ENCODE measurements at places on chromosomes 7 and 10. TPM values are rescaled to one million over a fixed set of nuclear protein-coding genes. Genes with fewer than 3 reads are reported as not detected.

CDHR1 gene
- not detected for total RNA-seq

- no peak for DNase-seq
These were observed 1454.1 kb downstream of the GATA3 start for GRCh38 chr10:9508606-9509005.

ATRNL1 gene
- 19.0 TPM for total RNA-seq

GRCh38 chr7:47481541-47482012 is 100.3 kb downstream of the TNS3 start:
- no peak for DNase-seq

GRCh38 chr7:111392294-111392693 is 170.0 kb downstream of the IMMP2L start:
- no peak for DNase-seq

SP8 gene
- total RNA-seq: not detected

ATP5F1C gene
- 218 TPM for total RNA-seq

DNA sequence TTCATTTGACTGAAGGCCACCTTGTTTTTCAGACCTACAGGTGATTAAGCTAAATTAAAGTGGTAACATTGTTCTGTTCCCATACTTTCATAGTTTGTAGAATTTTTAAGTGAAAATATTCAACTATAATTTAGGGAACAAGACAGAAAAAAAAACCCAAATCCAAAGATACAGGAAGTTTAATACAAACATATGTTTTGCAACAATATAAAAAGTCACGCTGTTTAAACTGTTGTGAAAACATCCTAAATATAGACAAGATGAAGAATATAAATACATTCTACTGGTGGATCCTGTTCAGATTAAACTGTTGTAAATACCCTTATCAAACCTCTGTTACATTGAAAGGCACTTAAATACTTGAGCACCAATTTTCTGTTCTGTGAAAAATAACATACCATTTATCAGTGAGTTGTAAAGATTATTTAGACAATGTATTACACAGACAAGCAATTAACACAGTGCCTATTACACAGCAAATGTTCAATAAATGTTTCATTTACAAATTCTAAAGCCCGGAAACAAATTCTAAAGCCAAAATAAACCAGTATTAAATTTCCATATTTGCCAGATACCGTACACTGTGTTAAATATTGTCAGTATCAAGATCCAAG is 14.2 kb downstream of the ASZ1 start:
- no peak for DNase-seq

DNA sequence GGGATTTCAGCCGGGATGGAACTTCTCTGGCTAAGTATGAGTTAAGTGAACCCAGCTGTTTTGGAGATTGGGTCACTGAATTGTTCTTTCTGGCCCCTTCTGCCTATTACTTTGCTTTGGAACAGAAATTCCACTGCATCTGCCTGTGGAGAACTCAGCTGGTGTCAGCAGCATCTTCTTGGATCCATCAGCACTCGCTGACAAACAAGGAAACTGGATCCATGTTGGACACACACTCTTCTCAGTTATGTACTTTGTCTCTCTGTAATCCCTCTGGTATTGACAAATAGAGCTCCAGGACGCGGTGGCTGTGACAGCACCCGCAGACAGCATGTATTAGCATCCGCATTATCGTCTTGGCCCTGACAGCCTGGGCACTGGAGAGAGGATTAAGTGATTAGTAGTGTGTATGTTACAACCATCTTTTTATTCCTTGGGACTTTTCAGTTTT is 73.0 kb upstream of the BMPER start:
- DNase-seq: no peak

DNA sequence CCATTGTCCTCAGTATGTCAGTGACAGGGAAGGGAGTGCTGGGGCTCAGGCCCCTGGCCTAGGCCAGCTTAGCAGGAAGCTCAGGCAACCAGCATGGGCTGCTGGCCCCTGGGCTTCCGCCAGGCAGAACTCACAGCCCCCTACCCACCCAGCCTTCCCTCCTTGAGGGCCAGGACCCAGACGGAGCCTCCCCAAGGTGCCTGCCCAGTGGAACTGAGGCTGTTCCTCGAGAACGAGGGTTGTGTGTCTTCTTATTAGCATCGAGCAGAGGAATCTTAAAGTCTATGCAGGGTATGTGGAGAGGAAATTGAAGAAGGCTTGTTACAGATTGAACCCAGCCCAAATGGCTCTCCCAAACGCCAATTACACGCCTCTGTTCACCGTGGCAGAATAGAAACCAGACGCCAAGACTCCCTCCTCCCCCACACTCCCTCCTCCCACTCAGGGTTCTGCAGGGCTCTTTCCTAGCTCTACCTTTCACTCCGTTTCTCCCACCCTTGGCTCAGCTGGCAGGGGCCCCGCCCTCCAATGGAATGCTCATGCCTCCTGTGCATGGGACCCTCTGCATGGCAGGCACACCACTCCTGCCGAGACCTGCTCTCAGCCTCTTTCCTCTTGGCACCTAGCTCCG is 134.4 kb downstream of the ZMIZ1 start:
- DNase-seq: no peak

HACD1 gene
- 17.4 TPM for total RNA-seq

GRCh38 chr7:30430276-30430675 is 48.3 kb downstream of the NOD1 start:
- no peak for DNase-seq

IGF2BP3 gene
- 0.82 TPM for total RNA-seq

DNA sequence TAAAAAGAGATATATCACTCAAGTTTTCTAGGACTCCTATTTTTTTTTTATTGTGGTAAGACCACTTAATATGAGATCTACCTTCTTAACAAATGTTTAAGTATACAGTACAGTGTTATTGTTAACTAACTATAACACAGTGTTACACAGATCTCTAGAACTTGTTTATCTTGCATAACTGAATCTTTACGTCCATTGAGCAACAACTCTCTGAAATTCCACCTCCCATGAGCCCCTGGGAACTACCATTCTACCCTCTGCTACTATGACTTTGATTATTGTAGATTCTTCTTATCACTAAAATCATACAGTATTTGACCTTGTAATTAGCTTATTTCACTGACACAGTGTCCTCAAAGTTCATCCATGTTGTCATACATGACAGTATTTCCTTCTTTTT is 22.5 kb upstream of the REEP3 start:
- DNase-seq: no peak

DNA sequence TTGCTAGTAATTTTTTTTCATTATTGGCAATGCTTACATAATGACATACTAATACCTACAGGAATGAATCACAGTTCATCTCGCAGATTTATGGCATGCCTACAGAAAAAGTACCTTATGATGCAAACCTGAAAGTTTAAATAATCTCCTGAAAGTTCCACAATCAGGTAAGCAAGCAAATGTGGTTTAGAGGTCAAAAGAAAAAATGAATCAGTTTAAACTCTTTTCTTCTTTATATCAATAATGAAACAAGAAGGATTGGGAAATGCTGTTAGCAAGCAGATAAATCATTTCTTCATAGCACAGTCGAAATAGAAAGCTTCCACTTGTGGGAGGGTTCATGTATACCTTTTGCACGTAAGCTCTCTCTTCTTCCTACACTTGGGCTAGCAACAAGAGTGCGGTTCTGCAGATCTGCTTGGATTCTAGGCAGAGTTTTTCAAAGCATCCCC is 53.7 kb upstream of the MTPN start:
- no peak for DNase-seq

MUC3A gene
- total RNA-seq: 0.36 TPM

DNA sequence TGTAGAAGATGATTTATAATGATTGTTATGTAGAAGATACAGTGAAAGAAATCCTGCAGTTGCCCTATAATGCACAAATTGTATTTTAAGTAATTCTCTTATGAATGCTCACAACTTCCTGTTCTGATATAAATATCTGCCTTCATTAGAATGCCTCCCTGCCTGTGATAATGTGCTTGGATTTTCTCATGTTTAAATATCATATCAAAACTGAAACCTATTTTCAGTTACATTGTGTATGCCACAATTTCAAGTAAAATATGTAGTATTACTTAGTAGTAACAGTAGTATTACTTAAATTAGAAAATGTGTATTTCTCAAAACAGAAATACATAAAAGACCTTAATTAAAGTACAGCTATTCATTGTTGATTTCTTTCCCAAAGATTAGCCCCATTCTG is 41.1 kb upstream of the TFEC start:
- DNase-seq: no peak

AP5Z1 gene
- 24.9 TPM for total RNA-seq

MINDY3 gene
- 19.6 TPM for total RNA-seq

DNA sequence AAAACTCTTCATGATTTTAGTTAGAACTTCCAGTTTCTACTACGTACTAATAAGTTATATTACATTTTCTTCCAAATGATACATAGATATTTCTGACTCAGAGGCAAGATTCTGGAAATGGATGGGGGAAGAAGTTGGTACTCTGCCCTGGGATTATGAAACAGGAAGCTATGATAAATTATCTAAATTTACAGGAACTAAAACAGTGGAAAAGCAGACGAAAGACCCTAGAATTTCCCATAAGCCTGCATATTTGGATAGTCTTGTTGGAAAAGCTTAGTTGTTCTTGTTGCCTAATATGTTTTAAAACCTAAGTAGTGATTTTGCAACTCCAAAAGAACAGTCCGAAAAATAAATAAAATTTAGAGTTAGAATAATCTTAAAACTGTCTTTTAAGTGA is 21.8 kb downstream of the CFAP69 start:
- no peak for DNase-seq

- DNase-seq: no peak
These were observed 18.4 kb upstream of the MACROH2A2 start for GRCh38 chr10:70034232-70034631.

NRCAM gene
- 5.6 TPM for total RNA-seq

- DNase-seq: no peak
These were observed 168.3 kb downstream of the KIF20B start for GRCh38 chr10:89869592-89870156.

DNA sequence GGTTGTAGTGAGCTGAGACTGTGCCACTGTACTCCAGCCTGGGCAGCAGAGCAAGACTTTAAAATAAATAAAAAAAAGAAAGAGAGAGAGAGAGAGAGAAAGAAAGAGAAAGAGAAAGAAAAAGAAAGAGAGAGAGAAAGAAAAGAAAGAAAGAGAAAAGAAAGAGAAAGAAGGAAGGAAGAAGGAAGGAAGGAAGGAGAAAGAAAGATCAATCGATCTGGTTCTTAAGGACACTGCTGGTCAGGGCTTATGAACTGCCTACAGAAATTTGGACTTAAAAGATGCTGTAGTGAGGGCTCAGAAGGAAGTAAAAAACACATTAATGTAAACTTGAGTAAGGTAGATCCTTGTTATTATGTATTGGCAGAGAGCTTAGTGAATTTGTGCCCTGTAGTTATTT is 62.4 kb downstream of the COPG2 start:
- no peak for DNase-seq

- DNase-seq: no peak
These were observed 138.2 kb downstream of the EBF3 start for GRCh38 chr10:129825826-129826225.

DNA sequence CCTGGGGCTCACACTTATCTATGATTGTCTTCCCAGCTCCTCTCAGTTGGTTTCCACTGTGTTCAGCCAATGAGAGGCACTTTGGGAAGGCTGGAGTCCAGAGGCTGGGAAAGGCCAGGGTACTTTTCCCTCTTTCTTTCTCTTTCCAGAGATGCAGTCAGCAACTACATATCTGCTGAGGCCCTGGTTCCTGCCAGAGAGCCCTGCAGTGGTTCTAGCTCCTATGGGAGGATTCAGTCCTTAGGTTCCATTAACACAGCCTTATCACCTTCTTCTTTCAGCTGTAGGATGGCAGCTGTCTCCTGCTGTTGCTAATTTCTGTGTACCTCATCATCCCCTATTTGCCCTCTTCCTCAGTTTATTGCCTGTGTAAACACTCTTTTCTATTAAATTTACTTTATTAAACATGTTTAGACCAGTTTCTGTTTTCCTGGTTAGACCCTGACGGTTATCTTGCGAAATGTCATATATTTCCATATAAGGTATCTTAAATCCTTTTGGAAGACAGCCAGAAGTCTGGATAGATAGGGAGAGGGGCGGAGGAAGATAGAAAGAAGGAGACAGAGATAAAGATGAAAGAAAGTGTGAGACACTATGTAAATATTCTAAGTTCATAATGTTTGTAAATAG is 100.3 kb downstream of the HGF start:
- DNase-seq: no peak

GRCh38 chr7:100088095-100088620 is 611 bp upstream of the COPS6 start:
- DNase-seq: no peak

ACTL6B gene
- total RNA-seq: not detected

ADRA2A gene
- 35.6 TPM for total RNA-seq

- DNase-seq: peak; percentile 20
These were observed 107.1 kb downstream of the INPP5A start for GRCh38 chr10:132644527-132645246.

DNA sequence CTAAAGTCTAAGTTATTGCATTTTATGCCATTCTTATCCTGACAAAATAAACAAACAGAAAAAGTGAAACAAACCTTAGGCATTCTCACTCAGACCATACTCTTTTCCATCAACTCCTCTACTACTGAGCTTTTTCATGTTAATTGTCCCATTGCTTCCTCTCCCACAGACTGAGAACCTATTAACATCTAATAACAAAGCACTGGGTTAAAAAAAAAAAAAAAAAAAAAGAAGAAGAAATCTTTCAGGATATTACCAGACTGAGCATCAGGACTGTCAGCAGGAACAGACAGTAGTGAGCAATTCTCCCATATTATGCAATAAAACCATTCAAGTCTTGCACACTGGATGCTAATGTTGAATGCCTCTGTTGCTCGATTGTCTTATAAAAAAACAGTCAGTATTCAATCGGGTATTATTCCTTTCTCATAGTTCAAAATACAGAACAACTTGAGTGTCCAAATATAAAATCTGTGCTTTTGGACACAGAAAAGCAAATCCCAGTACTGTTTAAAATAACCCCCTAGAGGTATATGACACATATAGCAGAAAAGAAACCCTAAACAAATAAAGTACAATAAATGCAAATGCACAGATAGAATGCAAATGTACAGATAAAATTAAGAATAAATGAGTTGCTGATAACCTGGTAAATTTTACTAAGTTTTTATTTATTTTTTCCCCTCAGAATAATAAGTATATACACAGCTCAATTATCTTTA is 531.3 kb upstream of the LRRTM3 start:
- DNase-seq: no peak

DNA sequence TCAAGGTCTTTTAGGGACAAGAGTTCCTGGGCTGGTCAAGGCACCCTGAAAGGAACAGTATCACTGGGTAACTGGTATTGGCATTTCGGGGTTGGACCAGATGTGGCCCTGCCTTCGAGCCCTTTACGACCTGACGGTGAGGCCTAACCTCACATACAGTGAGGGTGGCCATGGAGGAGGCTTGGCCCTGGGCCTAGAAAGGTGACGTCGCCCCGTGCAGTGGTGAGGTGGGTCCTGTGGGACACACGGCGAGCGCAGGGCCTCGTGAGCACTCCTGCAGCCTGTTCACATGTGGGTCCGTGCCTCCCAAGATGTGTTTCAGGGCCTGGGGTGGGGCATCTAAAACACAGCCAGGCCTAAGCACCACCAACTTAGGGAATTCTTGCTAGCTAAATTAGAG is 36.1 kb downstream of the CRHR2 start:
- DNase-seq: no peak

DNA sequence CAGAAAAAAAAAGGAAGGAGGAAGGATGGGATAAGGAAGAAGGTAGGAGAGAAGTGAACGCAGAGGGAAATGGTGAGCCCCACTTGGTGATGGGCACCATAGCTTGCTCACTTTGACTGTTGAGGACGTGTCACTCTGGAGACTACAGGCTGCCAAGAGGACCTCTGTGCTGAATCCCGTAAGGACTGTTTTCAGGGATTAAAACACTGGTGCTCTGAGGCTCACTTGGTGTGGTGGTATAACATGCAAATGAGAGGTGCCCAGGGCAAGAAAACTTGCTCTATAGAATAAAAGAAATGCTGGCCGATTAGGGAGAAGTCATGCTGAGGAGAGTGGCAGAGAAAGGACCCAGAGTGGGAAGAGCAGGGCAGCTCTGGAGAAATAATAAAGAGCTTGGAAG is 5.3 kb upstream of the IL2RA start:
- DNase-seq: no peak

Measured in omental fat pad (tissue), 4 donors.